Caco-2 (cell line): ENCODE measurements at places on chromosomes 11 and 22.
A peak's percentile ranks its signal among the peaks of the same experiment; 100 is the strongest.

DNA sequence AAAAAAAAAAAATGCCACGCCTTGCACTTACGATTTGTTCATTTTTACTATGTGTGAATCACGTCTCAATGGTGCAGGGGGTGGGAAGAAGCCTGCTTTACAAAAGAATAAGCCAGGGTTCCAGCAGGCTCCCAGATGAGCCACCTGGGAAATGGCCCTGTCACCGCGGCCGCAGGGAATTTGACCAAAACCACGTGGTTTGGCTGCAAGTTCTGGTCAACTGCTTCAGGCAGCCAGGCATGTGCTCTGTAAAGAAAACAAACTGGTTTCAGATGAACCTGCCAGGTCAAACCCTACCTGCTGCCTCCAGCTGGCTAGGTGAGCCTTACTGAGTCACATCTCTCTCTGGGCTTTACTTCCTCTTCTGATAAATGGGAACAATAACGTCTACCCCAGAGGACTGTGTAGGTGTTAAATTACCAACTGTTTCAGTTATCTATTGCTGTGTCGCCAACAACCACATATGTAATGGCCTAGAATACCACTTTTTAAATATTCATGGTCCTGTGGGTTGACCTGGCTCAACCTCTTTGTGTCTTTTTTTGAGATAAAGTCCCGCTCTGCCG is 30.5 kb upstream of the GCAT start:
- peak; percentile 70 for DNase-seq

DNA sequence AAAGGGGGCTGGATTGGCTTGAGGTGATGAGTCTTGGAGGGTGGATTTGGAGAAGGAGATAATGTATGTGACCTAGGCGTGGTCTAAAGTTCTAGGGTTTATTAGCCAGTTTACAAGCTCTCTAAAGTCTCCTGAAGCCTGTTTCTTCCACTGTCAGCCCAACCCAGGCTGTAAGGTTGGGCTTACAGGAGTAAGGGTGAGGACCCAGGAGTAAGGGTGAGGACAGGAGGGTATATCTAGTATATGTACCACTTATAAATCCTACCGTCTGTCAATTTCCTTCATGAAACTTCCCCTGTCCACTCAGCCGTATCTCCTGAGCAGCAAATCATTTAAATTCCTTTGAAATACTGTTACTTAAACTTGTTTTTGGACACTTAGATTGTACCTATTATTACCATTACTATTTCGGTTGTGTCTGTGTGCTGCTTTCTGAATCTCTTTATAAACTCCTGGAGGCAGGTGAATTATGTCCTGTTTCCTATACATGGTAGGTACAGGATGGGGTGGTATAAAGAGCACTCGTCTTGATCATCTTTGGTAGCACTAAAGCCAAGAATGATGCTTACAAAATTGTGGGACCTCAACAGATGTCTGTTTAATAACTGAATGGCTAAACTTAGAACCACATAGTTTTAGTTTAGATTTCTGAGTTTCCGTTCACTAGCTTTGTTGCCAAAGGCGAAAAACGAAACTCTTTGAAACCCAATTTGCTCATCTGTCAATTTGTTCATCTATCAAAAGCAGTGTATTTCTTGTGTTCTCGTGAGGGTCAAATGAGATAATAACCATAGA is 192.0 kb downstream of the GRIK4 start:
- DNase-seq, result no peak

- peak; percentile 48 for DNase-seq
Observed at GRCh38 chr11:127017482-127017881, 16.9 kb upstream of the KIRREL3 start.

DNA sequence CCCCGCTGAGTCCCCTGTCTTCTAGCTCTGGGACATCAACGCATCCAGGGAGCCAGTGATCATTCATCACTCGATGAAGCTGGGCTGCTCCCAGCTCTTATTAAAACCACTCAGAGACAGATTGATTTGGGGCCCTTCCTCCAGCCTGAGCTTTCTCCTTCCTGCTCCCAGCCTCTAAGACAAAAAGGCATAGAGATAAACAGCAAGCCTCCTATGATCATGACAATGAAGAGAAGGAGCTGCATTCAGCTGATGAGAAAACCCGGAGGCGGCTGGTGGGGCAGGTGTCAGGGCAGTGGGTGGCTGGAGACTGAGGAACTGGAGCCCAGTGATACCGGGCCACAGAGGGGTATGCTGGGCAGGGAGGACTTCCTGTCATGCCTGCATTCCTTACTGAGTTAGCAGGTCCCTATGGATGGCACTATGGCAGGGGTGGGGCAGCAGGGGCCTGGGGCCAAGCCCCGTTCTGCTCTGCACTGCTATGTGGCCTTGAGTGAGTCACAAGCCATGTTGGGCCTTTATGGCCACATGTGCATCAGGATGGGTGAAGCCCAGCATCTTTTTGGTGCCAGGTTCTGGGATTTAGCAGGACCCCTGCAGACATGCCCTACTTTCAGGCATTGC is 20.2 kb downstream of the PVALB start:
- no peak for DNase-seq

- no peak for DNase-seq
Observed at GRCh38 chr11:126525702-126526101, 170.2 kb downstream of the ST3GAL4 start.

DNA sequence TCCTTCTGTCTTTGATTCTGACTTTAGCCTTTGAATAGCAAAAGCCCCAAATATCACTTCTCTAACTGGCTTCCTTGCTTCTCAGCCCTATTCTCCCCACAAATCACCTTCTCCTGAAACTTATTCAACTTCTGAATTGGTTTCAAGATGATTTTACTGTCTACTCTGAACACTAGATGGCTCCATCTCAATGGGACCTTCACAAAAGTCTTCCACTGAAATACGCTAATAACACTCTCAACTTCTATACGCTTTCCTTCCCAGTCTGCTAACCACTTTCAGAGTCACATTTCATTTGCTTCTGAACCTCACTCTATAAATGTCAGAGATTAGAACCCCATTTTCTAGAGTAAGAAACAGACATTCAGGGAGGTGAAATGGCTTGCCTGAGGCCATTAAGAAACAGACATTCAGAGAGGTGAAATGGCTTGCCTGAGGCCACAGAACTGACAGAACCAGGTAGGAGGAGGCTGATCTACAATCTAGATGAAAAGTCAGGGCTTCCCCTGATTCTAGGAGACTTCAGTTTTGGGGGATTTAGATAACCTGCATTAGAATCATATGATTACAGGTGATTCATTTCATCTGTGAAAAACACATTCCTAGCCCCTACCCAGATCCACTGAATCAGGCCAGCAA is 20.6 kb downstream of the MORC2 start:
- DNase-seq, result no peak

DNA sequence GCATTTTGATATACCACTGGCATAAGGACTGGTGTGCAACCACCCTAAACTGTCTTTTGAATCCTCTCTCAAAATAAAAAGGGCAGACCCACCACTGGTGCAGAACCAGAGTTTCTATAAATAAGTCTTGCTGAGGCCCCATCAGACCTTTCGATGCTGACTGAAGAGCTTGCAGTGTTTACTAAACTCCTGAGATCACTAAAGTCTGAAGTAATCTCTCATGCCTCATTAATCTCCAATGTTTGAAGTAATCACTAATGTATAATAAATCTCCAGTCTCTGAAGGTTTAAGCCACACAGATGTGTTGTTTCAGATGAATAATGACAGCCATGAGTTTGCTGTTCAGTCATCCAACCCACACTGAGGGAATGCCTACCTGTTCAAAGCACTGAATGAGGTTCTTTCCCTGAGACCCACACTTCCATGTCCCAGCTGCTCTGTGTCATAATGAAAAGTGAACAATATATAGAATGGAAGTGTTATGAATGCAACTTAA is 50.6 kb upstream of the DEUP1 start:
- DNase-seq, result no peak

DNA sequence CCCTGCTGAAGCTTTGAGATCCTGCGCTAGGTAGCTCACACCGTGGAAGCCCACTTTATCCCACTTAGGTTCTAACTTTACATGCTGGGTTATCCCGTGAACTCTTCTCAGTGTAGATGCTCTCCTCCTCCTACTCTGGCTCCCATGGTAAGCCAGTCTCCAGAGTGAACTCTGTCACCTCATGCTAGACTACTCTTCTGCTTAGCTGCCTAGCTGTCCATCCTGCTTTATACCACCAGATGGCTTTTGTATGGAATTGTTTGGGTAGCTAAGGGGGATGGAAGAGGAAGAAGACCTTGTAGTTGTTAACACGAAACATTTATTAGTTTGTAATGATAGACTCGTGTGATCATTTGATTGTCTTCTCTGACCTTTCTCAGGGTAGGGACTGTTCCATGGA is 46.8 kb downstream of the EMSY start:
- no peak for DNase-seq

DNA sequence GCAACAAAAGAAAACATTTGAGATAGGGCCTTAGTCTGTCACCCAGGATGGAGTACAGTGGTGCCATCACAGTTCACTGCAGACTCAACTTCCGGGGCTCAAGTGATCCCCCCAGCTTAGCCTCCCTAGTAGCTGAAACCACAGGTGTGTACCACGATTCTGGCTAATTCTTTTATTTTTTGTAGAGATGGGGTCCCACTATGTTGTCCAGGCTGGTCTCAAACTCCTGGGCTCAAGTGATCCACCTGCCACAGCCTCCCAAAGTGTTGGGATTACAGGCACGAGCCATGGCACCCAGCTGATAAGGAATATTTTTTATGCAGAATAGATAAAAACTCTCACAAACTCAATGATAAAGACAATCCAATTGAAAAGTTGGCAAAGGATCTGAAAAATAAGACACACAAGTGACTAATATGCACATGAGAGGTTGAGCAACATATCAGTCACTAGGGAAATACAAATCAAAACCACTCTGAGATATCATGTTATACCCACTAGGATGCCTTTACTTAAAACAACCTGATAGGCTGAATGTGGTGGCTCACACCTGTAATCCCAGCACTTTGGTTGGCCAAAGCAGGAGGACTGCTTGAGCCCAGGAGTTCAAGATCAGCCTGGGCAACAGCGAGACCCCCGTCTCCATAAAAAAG is 33.9 kb upstream of the CLTCL1 start:
- DNase-seq, result no peak

DNA sequence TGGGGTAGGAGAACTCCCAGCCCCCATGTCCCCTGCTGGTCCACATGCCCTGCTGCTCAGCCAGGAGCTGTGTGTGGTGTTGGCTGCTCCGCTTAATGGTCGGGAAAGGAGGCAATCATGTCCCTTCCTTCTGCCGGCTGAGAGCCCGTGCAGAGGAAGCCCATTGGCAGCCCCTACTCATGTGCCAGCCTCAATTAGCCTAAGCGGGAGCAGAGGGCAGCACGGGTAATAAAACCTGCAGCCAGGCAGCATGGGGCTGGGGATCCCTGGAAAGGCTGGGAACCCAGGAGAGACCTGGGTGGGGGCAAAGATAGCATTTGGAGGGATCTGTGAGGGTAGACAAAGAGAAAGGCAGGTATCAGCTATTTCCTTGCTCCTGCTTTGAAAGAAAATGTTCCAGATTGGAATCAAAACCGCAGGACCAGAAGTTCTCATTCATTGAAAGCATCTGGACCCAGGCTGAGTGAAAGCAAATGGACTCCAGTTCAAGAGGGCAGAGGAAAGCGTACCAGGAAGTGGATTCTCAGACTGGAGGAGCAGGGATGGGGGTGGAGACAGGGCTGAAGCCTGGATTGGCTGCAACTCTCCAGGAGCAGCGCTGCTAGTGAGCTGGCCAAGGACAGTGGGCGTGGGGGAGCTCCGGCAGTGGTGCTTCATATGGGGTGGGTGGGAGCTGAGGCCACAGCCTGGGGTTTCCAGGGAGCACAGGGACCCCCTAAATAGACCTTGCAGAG is 103.4 kb upstream of the NECTIN1 start:
- DNase-seq, result peak; percentile 49

DNA sequence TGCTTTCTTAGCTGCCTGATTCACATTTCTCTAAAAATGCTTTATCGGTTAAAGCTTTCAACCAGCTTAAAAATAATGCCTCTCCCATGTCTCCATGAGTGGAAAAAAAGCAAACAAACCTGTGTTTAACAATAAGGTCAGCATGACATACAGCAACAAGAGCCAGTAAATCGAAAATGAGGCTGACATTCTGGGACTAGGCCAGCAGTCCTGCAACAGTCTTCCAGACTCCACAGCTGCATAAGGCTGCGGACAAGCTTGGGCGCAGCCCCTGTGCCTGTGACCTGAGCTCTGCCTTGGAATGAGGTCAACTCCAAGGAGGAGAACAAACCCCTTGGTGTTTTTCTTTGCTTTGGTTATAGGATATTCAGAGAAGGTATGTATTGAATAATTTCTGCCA is 95.5 kb downstream of the PGR start:
- no peak for DNase-seq

GRCh38 chr22:45877036-45877380 is 100.0 kb downstream of the WNT7B start:
- DNase-seq, result no peak

DNA sequence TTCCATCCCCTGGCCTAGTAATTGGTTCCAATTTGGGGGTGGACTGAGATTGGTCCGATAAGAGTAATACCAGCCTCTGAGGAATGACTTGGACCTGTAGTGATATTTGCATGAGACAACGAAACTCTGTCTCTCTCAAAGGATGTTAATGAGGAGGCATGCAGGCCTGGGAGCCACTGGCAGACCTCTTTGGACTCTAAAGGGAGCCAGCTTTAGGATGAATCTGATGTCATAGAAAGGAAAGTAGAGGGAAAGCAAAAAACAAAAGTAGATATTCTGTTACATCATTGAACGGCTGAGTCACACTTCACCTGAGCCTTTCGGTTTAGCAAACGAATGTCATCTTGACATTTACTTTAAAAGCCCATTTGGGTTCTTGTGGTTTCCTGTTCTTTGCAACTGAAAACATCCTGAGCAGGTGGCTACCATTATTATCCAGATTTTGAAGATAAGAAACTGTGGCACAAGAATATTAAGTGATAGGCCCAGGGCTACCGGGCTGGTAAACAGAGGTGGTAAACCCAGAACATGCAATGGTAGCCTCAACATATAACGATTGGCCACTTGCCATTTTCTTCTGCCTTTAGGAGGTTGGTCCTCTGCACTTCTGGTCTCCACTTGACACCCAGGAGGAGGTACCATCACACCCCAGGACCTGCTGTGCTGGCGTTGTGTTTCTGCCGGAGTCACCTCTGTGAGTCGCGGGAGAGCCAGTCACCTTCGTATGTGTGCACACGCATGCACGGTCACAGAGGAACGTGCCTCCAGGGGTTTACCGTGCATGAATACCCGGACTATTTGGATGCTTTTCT is 42.7 kb downstream of the RTL6 start:
- no peak for DNase-seq

- DNase-seq, result no peak
Observed at GRCh38 chr11:70095541-70096252, 17.6 kb downstream of the ANO1 start.

- DNase-seq, result no peak
Observed at GRCh38 chr11:13450832-13451397, 12.1 kb downstream of the BTBD10 start.

DNA sequence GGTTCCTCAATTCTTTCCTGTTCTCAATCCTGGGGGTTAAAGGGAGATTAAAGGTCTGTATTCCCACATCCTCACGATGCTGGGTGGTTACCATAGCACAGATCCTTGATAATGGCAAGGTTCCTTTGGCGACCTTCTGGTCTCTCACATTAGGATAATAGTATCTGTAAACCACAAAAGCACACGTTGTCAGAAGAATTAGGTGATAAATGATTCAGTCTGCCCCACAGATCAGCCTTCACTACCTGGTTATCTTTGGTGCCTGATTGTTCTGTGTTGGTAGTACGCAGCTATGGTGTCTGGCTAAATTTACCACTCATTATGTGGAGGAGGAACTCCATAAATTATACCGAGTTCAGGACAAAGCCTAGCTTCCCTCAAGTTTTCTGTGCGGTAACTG is 78.4 kb downstream of the C2CD3 start:
- DNase-seq, result no peak
